ENCODE measurements at places on chromosomes 11 and 22.

GRCh38 chr11:32288276-32288675, 147.1 kb downstream of the WT1 start:
- no peak for DNase-seq

- DNase-seq = no peak
These were observed 29.2 kb upstream of the PDE2A start for GRCh38 chr11:72703267-72704008.

DNA sequence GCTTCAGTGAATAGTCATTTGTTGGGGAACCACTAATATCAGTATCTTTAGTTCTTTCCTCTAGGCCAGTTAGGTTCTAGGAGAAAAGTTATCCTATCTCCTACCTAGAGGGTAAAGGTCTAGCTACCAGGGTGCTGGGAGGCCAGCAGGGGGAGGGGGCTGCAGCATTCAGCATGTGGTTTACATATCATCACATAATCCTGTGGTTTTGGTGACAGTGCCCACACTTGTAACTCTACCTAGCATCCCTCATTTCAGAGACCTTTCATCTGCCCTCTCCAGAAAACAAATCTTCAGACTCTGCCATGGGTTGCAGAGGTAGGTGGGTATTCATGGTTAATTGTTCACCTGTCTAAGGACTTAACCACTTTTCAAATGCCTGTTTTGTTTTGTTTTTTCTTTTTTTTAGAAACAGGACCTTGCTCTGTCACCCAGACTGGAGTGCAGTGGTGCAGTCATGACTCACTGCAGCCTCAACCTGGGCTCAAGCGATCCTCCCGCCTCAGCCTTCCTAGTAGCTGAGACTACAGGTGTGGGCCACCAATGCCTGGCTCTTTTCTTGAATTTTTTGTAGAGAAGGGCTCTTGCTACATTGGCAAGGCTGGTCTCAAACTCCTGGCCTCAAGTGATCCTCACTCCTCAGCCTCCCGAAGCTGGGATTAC, 146.8 kb downstream of the ENTHD1 start:
- no peak for DNase-seq

DNA sequence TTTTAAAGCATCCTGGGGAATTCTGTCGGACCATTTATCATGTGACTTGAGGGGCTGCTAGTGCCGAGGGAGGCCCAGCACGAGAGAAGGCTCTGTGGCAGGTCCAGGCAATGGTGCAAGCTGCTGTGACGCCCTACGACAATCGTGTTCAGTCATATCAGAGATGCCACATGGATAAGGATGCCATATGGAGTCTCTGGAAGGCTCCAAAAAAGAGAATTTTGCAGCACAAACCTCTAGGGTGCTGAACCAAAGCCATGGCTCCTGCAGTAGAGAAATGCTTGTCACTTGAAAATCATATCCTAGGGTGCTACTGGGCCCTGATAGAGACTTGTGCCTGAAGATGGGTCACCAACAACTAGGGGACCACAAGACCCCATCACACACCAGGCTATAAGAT, 6.7 kb upstream of the CD6 start:
- no peak for DNase-seq

- DNase-seq = no peak
These were observed 68.9 kb upstream of the EED start for GRCh38 chr11:86175626-86176025.

DNA sequence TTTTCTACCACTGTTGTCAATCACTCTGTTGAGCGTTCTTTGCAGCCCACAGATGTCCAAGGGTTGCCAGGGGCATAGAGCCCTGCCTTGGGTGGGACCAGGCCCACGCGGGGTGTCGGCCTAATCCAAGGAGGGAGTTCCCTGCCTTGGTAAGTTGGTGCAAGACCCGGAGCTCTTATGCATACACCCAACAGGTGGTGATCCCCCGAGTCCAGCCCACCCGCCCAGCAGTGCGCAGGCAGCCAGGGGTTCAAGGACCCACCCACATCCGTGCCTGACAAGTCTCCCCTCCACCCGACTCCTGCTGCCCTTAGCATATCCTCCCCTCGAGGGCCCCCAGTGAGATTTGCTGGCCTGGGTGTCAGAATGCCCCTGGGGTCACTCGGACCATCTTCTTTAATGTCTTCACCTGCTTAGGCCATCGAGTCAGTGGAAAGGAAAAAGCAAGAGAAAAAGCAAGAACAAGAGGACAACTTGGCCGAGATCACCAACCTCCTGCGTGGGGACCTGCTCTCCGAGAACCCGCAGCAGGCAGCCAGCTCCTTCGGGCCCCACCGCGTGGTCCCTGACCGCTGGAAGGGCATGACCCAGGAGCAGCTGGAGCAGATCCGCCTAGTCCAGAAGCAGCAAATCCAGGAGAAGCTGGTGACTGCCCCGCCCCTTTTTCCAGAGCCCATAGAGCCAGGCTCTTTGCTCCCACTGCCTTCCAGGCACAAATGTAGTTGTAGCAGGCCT, 12.2 kb downstream of the RIBC2 start:
- no peak for DNase-seq

GRCh38 chr11:107014871-107015270, 3.4 kb downstream of the GUCY1A2 start:
- DNase-seq = no peak

- DNase-seq = no peak
These were observed 8.3 kb downstream of the TST start for GRCh38 chr22:37010976-37011375.

DNA sequence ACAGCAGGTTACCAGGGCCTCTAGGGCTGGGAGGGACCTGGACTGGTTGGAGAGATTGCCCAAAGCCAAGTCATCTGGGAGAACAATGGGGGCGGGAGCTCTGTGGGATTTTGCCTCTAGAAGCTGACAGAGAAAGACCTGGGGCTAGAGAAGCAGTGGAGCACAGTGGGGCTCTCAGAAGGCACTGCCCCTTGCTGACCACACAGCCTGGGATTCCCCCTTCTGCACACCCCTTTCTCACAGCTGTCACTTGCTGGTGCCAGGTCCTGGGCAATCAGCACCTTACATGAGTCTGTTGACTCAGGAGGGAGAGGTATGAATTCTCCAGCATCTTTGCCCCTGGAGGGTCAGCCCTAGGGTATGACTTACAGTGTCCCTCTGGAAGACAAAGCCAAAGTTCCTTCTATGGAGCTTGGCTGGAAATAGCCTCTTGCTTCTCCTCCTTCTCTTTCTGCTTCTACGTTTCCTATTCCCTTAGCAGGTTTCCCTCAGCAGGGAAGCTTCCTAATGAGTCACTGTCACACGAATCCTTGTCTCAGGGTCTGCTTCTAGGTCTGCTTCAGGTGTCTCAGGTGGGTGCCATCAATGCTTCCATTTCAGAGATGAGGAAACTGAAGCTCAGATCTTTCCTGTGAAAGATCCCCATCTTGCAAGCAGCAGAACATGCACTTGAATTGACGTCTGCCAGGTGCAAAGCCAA, 27.0 kb downstream of the GDPD5 start:
- DNase-seq = no peak

DNA sequence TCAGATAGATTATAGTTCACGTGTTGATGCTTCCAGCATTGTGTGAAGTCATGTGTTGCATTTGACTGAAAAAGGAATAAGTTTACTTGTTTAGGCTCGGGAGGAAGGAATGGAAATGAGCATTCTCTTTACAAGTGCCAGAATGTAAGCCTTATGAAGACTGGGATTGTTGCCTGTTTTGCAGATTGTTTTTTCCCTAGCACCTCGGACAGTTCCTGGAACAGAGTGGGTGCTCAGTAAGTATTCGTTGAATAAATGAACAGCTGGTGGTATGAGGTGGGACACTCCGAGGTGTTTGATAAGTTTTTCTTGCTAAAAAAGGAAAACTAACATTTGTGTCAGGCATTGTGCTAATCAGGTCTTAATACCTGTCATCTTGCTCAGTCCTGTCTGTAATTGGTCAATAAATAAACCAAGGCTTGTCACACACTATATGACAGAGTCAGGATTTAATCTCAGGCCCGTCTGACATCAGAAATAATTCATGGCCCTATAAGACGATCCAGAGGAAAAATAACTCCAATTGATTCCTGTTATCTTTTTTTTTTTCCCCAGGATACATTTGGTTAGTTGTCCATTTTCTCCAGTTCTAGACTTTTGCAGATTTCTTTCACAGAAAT, 304.7 kb downstream of the NELL1 start:
- no peak for DNase-seq

DNA sequence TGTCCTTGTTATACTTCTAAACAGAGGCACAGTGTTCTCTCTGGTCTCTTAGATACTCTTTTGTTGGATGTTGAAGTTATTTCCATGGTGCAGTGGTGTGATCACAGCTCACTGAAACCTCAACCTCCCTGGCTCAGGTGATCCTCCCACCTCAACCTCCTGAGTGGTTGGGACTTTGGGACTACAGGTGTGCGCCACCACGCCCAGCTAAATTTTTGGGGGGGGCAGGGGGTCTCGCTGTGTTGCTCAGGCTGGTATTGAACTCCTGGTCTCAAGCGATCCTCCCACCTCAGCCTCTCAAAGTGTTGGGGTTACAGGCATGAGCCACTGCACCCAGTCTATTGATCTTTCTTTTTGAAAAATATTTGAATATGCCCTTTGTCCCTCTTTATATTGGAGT, 14.9 kb downstream of the ZNF74 start:
- no peak for DNase-seq

DNA sequence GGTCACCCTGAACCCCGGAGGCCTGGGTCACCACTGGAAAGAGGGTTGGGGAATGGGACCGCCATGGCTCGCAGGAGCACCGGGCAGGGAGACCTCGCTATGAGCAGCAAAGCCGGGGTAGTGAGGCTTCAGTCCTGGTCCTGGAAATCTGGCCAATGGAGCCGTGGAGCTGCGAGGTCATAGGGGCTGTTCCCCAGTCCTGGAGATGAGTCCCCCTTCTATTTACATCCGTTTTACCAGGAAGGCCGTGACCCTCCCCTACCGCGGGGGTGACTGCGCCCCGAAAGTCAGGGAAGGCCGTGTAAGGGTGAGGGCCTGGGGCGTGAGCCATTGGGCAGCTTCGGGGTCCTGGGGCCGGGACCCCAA, 449 bp downstream of the PIDD1 start:
- DNase-seq = no peak

- DNase-seq = no peak
These were observed 84.2 kb upstream of the IGLL5 start for GRCh38 chr22:22803285-22803853.

GRCh38 chr11:67466962-67467771, 1.9 kb downstream of the TMEM134 start:
- no peak for DNase-seq

GRCh38 chr11:2268729-2269600, 1.4 kb downstream of the ASCL2 start:
- DNase-seq = no peak

All from NCI-H2029 treated with DMSO at 0.1 percent for 48 hours (cell line).